EH (cell line): ENCODE measurements at places on chromosomes 5 and 9.

DNA sequence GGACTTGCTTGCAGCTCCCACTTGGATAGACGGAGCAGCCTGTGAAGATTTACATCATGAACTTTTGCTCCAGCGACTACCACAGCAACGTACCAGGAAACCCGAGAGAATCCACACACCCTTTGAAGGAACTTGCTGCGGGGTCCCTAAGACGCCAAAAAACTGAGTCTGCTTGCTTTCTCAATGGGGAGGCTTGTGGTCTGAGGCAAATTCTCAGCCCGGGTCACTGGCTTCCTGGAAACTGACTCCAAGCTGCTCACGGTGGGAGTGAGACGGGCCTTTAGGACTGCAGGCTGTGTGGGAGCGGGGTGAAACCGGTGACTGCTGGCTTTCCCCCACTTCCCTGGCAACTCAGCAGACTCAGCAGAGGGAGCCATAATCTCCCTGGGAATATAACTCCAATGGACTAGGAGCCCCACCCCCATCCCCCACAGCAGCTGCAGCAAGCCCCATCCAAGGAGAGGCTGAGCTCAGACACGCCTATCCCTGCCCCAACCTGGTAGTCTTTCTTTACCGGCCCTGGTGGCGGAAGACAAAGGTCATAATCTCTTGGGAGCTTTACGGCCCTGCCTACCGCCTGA, 466.0 kb downstream of the CAAP1 start:
- no peak for DNase-seq

GRCh38 chr9:126723807-126724172, 81.0 kb upstream of the ZBTB43 start:
- DNase-seq = peak; percentile 12

- no peak for DNase-seq
Observed at GRCh38 chr5:4977416-4978110, 162.6 kb upstream of the ADAMTS16 start.

GRCh38 chr5:52342361-52342760, 445.4 kb upstream of the ITGA1 start:
- DNase-seq = no peak

GRCh38 chr9:131747352-131747751, 7.5 kb upstream of the RAPGEF1 start:
- DNase-seq = peak; percentile 61

DNA sequence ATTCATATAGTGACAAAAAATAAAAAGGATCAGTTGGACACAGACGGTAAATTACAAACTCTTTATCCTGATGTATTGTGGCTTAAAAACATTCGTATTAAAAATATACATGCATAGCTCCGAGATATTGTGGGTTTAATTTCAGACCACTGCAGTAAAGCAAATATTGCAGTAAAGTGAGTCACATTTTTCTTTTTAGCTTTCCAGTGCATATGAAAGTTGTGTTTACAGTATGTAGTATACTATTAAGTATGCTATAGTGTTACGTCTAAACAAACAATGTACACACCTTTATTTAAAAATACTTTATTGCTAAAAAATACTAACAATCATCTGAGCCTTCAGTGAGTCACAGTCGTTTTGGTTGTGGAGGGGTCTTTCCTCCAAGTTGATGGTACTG, 551.8 kb downstream of the CETN3 start:
- DNase-seq = no peak

DNA sequence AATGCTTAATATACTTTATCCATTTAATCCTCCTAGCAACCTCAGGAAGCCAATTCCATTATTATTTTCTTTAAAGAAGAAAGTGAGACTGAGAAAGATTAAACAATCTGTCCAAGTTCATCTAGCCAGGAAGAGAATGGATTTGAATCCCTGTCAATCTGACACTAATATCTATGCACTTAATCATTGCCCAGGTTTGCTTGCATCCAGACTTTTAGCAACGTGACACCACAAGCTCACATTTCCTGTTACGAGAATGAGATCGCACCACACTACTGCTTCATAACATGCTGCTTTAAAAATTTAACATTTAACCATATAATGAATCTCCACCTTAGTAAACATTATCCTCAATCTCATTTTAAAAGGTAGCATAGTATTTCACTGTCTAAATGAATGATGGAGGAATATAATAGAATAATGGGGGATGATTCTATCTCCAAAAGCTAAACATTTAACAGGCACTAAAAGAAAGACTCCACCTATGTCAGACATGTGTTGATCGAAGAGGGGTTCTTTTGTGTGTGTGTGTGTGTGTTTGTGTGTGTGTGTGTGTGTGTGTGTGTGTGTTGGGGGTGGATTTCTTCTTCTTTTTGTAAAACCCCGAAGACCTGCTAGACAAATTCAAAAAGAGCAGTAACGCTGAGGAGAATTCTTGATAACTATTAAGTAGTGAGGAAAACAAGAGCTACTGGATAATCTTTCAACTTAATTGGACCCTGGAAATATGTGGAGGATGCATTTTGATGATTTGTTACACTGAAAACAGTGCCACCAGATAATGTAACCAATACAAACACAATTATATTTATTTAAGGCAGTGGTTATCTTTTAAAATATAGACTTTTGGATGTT, 138.7 kb upstream of the NR3C1 start:
- DNase-seq = no peak

DNA sequence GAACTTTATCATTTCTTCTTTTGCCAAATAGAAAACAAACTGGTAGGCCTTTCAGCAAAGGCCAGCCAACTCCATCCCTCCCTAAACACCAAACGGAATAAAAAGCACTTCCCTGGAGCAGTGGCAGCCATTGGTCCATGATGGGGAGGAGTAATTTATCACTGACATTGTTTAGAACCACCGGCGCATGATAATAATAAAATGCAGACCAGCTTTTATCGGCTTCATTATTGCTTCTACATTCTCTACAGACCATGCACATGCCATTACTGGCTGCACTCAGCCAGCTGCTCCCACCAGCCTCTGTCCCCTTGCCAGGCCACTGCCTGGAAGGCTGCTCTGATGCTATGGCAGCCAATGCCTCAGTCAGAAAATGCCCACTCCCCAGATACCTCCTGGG, 45.9 kb downstream of the ABCA1 start:
- DNase-seq = no peak

DNA sequence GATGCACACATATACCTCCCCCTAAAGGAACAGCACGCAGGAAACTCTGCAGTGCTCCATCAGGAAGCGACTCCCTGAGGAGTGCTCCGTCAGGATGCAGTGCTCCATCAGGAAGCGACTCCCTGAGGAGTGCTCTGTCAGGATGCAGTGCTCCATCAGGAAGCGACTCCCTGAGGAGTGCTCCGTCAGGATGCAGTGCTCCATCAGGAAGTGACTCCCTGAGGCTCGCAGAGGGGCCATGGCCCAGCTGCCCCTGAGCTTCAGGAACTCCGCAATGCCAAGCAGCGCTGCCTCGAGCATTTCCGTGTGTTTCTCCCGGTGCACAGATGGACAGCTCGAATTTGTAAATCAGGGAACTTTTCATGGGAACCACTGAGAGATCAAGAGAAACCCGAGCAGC, 88.1 kb downstream of the PAX5 start:
- DNase-seq = no peak

DNA sequence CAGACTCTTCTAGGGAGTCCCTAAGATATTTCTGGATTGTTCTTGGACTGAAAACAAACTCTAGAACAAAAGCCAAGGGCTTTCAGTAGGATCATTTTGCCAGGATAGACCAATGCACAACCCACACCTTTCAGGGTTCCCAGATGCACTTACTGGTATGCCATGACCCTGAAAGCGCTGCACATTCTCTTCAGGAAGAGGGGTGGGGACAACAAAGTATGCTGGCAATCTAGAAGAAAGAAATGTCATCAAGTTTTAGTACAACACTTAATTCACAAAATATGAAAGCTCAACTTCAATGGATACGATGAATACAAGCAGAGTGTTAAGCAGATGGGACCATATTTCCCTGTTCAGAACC, 57.2 kb downstream of the MTMR12 start:
- no peak for DNase-seq

- peak; percentile 1 for DNase-seq
Observed at GRCh38 chr9:24245988-24246387, 299.7 kb downstream of the IZUMO3 start.
